ENCODE measurements at places on chromosomes 11 and 22.
A peak's percentile ranks its signal among the peaks of the same experiment; 100 is the strongest.

DNA sequence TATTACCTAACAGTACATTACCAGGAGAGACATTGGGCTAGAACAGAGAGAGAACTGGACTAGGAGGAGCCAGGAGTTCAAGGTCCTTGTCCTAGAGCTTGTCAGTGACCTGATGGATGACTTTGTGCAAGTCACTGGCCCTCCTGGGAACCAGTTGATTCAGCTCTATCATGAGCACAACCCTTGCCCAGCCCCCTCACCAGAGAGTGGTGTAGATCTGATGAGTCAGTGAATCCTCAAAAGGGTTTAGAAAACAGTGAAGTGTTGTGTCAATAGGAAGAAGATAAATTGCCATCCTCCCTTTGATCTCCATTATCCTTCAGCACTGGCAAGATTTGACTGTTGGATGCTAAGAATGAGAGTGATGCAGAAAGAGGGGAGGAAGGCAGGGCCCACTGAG lies 24.3 kb downstream of the NEU3 start:
- peak; percentile 57 for DNase-seq

- DNase-seq, result no peak
These were observed 189.5 kb downstream of the PGR start for GRCh38 chr11:100940111-100940510.

DNA sequence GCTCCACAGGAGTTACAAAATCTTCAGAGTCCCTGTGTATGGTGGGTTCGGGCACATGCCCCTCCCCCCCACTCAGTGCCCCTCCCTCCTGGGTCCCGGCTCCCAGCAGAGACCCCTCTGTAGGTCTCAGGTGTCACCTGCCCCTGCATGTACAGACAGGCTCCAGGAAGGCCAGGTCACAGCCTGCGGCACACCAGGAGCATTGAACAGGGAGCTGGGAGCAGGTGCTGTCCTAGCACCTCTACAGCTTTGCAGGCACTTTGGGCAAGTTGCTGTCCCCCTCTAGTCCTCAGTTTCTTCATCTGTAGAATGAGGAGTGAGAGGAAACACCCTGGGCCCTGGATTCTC lies 80.1 kb upstream of the RTL6 start:
- no peak for DNase-seq

DNA sequence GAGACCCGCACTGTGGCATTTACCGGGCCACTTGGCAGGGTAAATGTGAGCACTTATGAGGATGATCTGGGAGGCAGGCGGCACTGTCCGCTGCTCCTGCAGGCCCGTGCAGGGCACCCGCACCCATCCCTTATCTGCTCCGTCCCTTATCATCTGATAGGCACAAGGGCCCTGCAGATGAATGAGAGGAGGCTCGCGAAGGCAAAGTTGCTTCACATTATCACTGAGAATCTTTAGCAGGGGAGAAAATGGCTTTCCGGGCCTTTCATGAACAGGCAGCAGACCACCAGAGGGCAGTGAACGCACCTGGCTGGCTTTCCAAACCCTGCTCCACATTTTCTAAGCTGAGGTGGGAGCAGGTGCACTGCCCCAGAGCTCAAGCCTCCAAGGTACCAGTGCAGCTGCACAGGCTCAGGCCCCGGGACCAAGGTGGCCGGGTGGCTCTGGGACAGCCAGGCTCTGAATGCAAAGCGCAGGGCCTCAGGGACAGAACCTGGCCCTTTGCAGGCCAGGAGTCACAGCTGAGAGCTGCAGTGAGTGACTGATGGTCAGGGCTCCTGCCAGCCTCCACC lies 165.6 kb downstream of the SHANK2 start:
- DNase-seq, result peak; percentile 87

- DNase-seq, result no peak
These were observed 33.5 kb upstream of the CAT start for GRCh38 chr11:34405079-34405858.

GRCh38 chr22:41229730-41230400 lies 10.9 kb downstream of the CHADL start:
- DNase-seq, result no peak

- no peak for DNase-seq
These were observed 28.3 kb upstream of the TP53I11 start for GRCh38 chr11:44978961-44979331.

- no peak for DNase-seq
These were observed 1.4 kb downstream of the RIC8A start for GRCh38 chr11:208917-209260.

DNA sequence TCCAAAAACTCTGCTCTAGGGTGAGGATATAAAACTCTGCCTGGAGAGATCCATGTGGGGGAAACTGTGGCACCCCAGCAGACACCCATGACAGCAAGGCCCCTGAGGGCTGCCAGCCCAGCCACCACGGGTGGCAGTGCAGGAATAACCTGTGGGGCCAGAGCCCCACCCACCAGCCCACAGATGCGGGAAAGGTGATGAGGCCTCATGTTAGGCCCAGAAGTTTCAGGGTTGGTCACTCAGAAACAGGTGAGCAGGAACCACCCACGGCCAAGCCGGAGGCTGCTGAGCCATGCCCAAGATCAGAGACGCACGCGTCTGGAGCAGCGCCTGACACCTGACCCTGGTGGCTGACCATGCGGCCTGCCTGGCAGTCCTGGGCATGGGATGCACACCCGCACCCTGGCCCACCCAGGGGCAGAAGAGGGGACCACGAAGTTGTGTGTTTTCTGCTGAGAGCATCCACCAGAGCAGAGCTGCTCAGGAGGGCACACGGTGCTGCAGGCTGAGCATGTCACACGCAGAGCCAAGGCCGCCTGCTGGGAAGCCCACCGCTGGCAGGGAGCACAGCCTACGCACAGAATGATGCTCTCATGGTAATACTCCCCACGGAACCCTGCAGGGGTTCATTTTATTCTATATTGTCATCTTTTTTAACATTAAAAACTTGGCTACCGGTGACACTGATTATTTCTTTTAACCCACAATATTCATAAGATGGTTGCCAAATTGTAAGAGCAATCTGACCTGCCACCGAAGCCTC lies 41.2 kb downstream of the DUSP8 start:
- DNase-seq, result no peak

- peak; percentile 32 for DNase-seq
These were observed 195.9 kb downstream of the SNX19 start for GRCh38 chr11:130720232-130721022.

- DNase-seq, result no peak
These were observed 47.1 kb upstream of the UCP3 start for GRCh38 chr11:74055938-74056337.

DNA sequence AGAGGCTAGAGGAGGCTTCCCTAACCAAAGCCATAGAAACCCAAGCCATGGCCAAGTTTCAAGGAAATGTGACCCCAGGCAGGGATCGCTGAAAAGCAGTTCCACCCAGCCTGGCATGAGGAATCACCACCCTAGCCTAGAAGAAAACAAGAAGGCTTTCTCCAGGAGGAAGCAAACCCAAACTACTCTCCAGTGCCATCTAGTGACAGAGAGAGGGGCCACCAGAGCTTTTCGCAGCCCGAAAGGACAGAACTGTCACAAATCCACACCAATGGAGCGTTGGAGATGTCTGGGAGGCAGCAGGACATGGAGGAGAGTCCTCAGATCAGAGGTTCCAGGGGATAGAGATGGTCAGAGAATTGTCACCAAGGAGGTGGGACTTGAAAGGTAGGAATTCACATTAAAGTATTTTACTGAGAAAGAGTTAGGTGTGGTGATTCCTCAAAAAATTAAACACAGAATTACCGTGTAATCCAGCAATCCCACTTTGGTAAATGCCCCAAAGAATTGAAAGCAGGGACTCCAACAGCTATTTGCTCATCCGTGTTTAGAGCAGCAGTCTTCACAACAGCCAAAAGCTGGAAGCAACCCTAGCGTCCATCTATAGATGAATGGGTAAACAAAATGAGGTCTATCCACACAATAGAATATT lies 67.3 kb upstream of the NUP50 start:
- DNase-seq, result peak; percentile 83

DNA sequence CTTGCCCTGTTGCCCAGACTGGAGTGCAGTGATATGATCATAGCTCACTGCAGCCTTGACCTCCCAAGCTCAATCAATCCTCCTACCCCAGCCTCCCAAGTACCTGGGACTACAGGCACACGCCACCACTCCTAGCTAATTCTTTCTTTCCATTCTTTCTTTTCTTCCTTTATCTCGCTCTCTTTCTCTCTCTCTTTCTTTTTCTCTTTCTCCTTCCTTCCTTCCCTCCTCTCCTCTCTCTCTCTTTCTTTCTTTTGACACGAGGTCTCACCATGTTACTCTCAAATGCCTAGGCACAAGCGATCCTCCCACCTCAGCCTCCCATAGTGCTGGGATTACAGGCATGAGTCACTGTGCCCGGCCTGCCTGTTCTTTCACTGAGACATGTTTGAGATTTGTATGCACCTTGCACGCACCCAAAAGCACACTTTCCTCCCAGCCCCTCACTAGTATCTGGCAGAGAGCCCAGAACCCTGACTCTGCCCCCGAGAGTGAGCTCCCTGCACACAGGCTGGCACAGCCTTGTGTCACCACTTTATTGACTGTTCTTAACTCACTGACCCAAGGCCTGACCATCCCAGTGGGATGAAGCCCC lies 56.8 kb downstream of the CD6 start:
- DNase-seq, result no peak

- DNase-seq, result peak; percentile 66
These were observed 21.4 kb upstream of the ACRV1 start for GRCh38 chr11:125701858-125702621.

- DNase-seq, result peak; percentile 30
These were observed 329.5 kb downstream of the MIAT start for GRCh38 chr22:26986884-26987283.

DNA sequence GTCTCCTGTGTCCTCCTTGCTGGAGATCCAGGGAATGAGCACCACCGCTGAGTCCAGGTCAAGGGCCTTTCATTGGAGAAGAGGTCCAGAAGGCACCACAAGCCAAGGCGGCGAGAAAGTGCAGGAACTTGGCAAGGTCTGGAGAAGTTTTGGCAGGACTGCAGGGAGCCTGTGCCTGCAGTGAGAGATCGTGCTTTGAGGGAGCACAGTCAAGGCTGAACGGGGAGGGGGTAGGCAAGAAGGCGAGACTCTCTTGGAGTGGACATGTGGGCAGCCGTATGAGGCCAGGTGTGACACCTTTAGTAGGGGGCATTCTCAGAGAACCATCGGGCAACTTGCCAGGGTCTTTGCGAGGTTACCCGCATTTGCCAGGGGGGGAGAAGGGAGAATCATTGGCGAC lies 30.5 kb downstream of the LRRC10B start:
- DNase-seq, result no peak

- DNase-seq, result no peak
These were observed 96.8 kb downstream of the ATM start for GRCh38 chr11:108319541-108320145.

GRCh38 chr11:105670811-105671210 lies 60.9 kb downstream of the GRIA4 start:
- DNase-seq, result no peak

GRCh38 chr11:72127923-72128322 lies 7.6 kb upstream of the FOLR3 start:
- DNase-seq, result no peak

GRCh38 chr11:75602951-75603350 lies 40.9 kb downstream of the SERPINH1 start:
- DNase-seq, result no peak

DNA sequence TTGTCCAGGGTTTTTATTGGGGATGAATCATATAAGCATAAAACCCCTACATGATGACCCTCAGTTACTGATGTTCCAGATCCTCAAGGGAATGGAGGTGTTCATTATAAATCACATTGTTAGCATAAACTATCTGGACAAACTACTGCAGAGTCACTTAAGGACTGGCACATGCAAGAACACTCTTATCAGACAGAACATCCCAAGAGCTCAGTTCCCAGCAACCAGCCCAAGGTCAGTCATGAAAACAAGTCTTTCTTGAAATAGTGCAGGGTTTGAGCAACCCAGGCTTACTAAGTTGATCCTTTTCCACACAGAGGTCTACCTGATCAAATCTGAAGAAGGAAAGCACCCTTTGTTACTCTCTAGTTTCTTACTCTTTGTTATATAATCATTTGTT lies 13.5 kb upstream of the PTS start:
- no peak for DNase-seq

DNA sequence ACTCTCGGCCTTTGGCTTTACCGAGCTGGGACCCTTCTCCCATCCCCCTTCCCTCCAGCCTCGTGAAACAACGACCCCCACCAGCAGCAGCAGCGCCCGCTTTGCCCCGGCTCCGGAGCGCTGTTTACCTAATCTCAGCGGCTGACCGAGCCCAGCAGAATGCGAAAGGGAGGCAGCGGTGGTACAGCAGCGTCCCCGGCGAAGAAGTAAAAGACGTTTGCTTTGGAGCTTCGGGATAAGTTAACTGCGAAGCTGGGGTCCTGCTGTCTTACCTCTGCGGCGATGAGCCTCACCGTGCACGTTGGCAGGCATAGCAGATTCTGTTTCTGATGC lies 2.0 kb upstream of the LARGE1 start:
- DNase-seq, result peak; percentile 68

GRCh38 chr11:12282676-12283075 lies 94.7 kb upstream of the PARVA start:
- DNase-seq, result no peak

- DNase-seq, result no peak
These were observed 607 bp downstream of the CCDC82 start for GRCh38 chr11:96388891-96389719.

GRCh38 chr11:44177905-44178304 lies 82.4 kb downstream of the EXT2 start:
- no peak for DNase-seq

DNA sequence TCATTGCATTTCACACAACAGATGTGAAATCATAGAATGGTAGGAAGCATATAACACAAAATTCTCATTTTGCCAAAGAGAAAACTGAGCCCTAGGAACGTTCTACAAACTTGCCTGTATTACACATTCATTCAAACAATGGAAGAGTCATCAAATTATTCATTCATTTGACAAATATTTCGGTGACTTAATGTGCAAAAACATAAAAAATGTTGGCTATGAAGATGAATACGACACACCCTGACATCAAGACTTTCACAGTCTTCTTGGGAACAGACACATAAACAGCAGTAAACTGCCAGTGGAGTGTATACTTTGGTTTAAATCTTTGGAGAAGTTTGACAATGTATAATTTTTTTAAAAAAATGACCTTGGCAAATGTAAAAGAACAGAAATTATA lies 20.4 kb upstream of the C11orf87 start:
- no peak for DNase-seq

GRCh38 chr11:37712251-37712650 lies 1114.2 kb upstream of the RAG2 start:
- DNase-seq, result peak; percentile 13

- DNase-seq, result no peak
These were observed 62.5 kb downstream of the KCNQ1 start for GRCh38 chr11:2507212-2507901.

- no peak for DNase-seq
These were observed 75.8 kb downstream of the BUD13 start for GRCh38 chr11:116697011-116697410.

- DNase-seq, result no peak
These were observed 51.0 kb downstream of the PPFIBP2 start for GRCh38 chr11:7564803-7565202.

DNA sequence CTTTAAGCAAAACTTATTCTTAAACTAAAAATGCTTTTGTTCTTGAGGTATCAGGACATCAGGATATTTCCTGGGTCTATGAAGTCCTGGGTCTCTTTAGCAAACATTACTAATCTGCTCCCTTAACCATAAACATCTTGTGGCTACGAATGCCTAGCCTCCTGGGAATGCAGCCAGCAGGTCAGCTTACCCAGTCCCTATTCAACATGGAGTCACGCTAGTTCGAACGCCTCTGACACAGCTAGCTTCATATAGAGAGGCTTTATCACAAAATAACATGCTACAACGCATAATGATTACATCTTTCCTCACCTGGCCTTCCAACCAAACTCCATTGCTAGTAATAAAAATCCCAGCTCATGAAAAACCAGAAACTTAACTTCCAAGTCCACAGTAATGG lies 17.5 kb upstream of the FIBIN start:
- no peak for DNase-seq

GRCh38 chr22:23632178-23632577 lies at the start of gene DRICH1:
TSS of gene DRICH1 (minus strand) at chr22:23632321. CDS start at chr22:23632023, 298 bp downstream.
- no peak for DNase-seq
